ENCODE measurements at places on chromosomes 1 and 21.
A peak's percentile ranks its signal among the peaks of the same experiment; 100 is the strongest.

GRCh38 chr21:38505654-38506523 lies 7.6 kb upstream of the ERG start:
- DNase-seq, result peak; percentile 69

DNA sequence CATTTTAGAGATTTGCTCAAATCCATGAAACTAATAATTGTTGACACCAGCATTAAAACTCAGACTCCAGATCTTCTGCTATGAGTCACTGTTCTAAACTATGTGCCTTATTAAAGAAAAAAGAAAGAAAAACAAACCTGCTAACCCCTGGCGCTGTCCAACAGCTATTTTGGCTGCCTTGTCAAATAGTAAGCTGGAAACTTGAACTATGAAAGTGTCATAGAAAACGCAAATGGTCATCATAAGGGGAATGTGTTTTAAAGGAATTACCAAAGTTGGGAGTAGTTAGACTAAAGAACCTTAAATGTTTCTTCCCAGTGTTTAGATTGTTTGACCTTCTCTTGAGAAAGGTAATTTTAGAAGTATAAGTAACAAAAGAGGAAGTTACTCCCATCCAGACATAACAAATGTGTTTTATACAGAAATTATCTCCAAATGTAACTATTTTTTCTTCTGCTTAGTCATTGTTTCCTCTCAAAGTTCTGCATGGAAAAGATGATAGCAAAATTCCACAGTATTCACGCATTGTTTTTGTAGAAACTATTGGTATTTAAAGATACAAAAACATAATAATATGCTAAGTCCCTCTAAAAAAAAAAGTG lies 272.4 kb downstream of the TPR start:
- DNase-seq, result no peak

GRCh38 chr1:230215529-230215928 lies 148.5 kb downstream of the GALNT2 start:
- DNase-seq, result no peak

GRCh38 chr1:174167265-174167803 lies 8.0 kb downstream of the RABGAP1L start:
- DNase-seq, result no peak

- no peak for DNase-seq
Measured at GRCh38 chr1:42961312-42962091, 2.8 kb upstream of the SLC2A1 start.

DNA sequence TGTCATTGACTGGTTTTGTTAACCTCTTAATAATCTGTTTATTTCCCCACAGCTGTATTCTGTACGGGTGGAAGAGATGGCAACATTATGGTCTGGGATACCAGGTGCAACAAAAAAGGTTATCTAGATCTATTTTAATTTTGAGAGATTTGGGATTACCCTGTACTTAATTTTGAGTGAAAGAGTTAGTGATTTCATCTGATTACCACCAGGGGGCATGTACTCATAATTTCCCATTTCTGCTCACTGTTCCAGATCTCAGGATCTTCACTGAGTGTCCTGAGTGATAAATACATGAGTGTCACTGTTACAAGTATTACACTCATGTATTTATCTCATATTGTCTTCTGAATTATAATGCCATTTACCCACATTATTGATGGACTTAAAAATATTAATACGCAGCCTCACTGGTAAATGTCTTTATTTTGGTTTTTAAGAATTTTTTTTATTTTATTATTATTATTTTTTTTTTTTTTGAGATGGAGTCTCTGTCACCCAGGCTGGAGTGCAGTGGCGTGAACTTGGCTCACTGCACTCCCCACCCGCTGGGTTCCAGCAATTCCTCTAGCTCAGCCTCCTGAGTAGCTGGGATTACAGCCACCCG lies 27.4 kb downstream of the DTL start:
- DNase-seq, result peak; percentile 45

- DNase-seq, result no peak
Measured at GRCh38 chr1:216793303-216793702, 70.1 kb upstream of the ESRRG start.

DNA sequence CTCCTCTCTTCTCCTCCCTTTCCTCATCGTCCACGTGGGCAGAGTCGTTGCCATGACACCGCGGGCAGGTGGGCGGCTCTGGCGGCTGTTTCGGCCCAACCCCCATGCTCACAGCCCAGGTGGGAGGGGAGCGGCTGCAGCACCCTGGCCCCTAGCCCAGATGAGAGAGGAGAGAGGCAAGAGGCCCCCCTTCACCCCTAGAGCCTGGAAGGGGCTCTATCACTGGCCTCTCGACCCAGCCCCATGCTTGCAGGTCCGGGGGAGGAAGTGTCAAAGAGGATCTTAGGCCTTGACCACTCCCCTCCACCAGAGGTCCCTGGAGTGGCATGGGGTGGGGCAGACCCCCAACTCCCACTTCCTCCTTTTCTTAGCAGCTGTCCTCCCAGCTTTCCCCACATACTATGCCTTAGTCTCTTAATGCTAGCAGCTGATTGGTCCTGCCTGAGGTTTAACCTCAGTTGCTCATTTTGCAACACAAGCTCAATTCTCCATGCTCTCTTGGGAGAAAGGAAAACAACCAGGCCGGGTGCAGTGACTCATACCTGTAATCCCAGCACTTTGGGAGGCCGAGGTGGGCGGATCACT lies 10.4 kb downstream of the DLGAP3 start:
- DNase-seq, result no peak

DNA sequence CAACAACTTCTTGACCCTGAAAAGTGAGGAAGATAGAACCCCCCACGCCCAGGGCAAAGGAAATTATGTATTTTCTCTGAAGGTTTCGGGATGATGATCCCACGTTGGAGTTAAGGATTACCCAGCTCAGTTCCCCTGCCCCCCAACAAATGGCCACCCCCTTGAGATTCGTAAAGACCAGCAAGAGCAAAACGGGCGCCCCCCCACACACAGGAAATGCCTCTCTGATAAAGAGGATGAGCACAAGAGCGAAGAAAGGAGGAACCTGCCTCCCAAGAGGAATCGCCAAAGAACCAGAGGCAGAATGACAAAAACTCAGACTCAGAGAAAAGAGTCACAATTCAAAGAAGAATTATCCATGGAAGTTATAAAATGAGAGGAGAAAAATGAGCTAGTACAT lies 576.9 kb downstream of the MATN1 start:
- no peak for DNase-seq

GRCh38 chr1:172180501-172181285 lies 239.8 kb upstream of the C1orf105 start:
- DNase-seq, result peak; percentile 85

- no peak for DNase-seq
Measured at GRCh38 chr1:152501704-152502103, 8.9 kb upstream of the LCE5A start.

- no peak for DNase-seq
Measured at GRCh38 chr1:156517748-156518147, 17.2 kb upstream of the MEF2D start.

- DNase-seq, result no peak
Measured at GRCh38 chr1:83552820-83553219, 446.1 kb downstream of the TTLL7 start.

- DNase-seq, result no peak
Measured at GRCh38 chr21:45593162-45594022, 50.1 kb upstream of the PCBP3 start.

DNA sequence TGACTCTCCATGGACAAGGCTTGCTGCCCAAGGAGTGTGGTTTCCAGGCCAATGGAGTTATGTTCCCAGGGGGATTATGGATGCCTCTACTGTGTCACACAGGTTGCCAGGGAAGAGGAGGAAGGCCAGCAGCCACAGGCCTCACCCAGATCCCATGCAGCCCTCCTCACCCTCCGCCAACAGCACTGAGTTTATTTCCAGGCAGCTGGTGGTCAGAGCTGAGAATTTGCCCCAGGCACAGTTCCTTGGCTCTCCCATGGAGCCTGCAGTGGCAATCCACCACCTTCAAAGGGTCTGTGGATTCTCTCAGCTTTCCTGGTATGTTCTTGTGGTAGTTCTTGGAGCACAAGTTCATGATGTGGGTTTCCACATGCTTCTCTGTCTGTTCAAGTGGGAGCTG lies 79.2 kb downstream of the NTNG1 start:
- DNase-seq, result no peak

- peak; percentile 75 for DNase-seq
Measured at GRCh38 chr1:32753532-32754316, 51.2 kb upstream of the SYNC start.

DNA sequence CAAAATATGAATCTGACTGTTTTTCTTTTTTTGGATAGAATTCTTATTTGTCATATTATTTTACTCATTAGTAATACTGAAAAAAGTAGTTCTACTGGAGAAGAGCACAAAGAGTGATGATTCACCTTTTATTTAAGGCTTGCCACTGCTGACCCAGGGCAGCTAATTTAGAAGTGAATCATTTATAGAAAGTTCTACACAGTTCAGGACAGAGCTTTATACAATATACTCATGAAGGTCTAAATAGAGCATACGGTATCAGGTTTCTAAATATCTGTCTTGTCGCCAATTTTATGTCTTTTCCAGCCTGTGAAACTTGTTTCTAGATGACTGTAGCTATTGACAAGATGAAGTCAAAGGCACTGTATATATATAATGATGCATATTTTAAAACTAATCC lies 25.0 kb downstream of the GIPC2 start:
- no peak for DNase-seq

DNA sequence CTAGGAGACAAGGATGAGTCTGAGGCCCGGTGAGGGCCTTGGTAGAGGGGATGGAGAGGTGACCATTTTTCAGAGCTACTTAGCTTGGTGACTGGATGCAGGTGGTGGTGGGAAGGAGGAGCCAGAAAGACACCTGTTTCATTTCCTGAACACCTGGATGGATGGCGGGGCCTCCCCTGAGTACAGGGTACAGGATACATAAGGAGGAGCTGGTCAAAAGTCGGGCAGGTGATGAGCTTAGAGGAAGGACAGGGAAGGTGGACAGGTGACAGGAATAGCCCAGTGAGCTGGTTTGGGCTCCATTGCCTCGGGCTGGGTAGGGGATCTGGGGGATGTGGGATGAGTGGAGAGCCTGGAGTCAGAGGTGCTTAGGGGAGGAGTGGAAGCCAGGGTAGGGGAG lies 6.3 kb downstream of the FAAH start:
- peak; percentile 71 for DNase-seq

GRCh38 chr21:28489162-28489561 lies 503.5 kb downstream of the LTN1 start:
- DNase-seq, result no peak

- DNase-seq, result peak; percentile 79
Measured at GRCh38 chr1:160291248-160292220, 6.6 kb upstream of the PEX19 start.

DNA sequence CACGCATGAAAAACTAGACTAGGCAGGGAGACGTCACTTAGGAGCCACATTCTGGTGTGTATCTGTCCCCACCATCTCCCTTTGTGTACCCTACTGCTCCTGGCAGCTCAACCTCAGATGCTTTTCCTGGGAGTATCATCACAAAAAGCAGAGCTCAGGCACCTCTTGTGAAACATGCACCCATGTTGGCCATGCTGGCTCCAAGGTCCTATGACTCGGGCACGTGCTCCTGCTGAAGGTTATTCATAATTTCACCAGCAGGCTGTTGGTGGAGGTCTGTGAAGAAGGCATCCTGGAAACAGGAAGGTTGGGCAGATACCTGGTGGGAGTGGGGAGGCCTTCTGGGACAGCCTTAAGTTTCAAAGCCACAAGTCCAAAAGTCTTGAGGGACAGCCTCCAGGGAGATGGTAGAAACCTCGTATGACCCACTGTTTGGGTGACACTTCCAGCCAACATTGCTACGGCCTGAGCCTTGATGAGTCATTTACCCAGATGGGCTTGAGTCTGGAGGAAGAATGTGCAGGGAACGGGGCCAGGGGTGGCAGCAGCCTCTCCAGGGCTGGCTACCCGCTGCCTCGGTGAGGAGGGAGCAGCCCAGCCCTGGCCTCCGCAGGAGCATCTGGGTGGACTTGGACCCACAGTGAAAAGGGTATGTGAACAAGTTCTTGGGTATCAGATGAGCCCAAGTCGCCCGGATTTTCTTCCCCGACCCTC lies 75.8 kb downstream of the PGBD5 start:
- no peak for DNase-seq

DNA sequence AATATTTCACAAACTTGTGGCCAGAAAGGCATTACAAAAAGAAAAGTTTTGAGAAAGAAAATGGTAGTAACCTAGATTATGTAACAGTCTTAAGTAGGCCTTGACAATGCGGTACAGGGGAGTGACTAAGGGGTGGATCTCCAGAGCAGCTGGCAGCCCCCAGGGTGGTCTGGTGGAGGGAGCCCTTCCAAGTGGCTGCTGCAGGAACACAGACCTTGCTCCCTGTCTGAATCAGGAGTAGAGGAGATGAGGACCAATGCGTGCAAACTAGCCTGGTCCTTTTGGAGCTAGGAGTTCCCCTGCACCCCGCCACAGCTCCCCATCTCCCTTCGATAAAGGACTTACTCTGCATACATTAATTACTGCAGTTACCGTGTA lies 189.0 kb downstream of the NFIA start:
- DNase-seq, result no peak

DNA sequence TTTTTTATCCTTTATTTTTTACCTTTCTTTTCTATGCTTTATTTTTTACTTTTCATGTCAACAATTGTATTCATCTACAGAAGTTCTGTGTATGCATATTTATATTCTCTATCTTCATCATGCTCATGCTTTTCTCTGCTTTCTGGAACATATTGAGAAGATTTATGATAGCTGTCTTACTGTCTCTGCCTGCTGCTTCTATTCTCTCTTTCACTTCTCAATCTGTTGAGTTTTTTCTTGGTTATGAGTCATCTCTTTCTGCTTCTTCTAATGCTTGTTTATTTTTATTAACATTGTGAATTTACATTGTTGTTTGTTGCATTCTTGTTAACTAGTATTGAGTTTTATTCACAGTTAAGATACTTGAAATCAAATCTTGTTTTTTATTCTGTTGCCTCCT lies 22.6 kb downstream of the F5 start:
- DNase-seq, result no peak

- DNase-seq, result no peak
Measured at GRCh38 chr1:33094971-33095604, 14.1 kb downstream of the AZIN2 start.

DNA sequence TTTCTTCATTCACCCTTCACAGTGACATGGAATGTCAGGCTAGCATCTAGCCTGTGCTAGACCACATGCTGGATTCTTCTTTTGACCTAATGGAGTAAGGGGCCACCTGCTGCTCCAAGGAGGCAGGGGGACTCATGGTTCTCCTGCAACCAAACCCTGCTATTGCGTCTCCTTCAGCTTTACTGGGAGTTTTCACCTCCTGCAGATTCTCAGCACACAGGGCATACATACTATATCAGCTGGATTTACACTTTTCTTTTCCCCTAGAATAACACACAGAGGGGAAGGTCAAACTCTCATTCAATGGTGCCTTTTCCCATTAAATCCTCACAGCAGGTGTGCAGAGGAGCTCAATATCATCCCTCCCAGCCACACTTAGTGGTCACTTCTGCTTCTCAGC lies 16.6 kb upstream of the AK5 start:
- DNase-seq, result no peak

- peak; percentile 51 for DNase-seq
Measured at GRCh38 chr1:156493154-156493631, 7.4 kb downstream of the MEF2D start.

DNA sequence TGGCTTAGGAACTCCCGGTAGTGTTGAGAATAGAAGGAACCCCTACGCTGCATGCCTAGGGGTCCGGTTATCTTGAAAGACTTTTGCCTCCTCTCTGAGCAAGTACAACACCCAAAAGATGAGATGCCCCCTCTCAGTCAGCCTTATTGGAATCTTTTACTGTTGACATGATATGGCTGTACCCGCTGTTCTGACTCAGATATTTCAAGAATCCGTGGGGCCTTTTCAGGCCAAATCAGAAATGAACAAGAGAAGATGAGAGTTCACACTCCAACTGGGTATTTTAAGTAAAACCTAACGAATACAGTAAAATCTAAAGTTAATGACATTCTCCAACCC lies 164.2 kb downstream of the PPIAL4G start:
- no peak for DNase-seq

- no peak for DNase-seq
Measured at GRCh38 chr1:220032911-220033310, 13.4 kb downstream of the EPRS1 start.

Measured in MM.1S (cell line).